ENCODE measurements at places on chromosomes 13 and 19.

- no peak for DNase-seq
These were observed 1377.2 kb upstream of the MIR17HG start for GRCh38 chr13:89970353-89970709.

GRCh38 chr13:46134494-46134893 is 29.7 kb upstream of the CPB2 start:
- no peak for DNase-seq

DNA sequence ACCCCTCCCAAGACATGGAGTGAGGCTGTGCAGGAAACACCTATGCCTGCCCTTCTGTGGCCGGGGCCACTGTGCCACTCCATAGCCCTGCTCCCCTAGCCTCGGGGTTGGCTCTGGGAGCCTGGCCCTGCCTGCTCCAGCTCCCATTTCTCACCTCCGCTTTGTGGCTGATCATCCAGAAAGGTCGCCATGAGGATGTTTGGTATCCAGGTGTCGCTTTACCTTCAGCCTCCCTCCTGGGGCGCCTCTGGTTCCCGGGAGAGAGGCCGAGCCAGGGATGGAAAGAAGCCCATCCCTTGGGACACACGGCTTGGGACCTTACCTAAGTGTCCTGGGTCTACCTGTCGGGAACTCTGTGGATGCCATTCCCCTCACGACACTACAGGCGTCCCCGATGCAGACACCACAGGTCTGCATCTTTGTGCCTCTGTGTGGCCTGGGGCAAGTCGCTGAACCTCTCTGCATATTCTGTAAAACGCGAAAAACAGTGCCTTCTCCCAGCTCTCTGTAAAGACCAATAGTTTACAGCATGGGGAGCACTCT is 3.4 kb upstream of the MCF2L start:
- no peak for DNase-seq

DNA sequence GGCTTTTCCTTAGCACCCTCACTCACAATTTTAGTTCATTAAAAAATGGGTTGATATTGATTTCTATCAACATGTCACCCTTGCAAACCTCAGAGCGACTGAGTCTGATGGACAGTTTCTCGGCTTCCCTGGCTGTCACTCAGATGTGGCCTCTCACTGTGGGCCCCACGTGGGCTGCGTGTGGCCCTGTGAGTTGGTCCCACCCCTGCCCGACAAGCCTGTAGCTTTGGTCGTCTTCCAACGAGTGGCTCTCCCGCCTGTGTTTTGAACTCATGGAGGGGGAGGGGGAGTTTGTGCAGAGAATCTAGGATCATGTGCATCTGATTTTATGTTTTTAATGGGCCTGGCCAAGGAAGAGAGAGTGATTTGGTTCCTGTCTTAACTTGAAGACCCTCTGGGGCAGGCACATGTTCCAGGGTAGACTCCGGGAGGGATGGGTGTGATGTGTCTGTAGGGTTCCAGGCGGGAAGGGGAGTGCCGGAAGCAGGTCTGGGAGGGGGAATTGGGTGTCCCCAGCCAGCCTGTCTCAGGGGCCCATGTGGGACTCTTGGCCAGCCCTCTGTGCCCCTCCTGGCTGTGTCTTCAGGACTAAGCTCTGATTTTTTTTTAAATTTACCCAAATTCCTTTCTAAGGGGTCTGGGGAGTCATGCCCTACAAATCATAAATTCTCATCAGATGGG is 18.9 kb downstream of the ATP11A start:
- no peak for DNase-seq

DNA sequence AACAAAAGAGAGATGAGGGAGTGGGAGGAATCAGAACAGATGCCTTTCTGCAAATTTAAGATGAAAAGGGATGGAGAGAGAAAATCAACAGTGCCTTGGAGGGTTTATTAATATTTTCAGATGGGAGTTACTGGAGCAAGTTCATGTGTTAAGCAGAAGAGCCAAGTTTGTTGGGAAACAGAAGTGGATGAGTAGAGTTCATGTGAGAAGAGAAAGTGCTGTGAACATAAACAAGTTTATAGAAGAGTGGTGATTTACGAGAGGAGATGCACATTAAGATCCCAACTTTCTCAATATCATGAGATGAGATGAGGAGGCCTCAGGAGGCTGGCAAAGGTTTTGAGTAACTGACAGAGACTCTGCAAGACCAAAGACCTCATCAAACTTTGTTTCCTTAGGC is 274.1 kb upstream of the HTR2A start:
- DNase-seq, result no peak

DNA sequence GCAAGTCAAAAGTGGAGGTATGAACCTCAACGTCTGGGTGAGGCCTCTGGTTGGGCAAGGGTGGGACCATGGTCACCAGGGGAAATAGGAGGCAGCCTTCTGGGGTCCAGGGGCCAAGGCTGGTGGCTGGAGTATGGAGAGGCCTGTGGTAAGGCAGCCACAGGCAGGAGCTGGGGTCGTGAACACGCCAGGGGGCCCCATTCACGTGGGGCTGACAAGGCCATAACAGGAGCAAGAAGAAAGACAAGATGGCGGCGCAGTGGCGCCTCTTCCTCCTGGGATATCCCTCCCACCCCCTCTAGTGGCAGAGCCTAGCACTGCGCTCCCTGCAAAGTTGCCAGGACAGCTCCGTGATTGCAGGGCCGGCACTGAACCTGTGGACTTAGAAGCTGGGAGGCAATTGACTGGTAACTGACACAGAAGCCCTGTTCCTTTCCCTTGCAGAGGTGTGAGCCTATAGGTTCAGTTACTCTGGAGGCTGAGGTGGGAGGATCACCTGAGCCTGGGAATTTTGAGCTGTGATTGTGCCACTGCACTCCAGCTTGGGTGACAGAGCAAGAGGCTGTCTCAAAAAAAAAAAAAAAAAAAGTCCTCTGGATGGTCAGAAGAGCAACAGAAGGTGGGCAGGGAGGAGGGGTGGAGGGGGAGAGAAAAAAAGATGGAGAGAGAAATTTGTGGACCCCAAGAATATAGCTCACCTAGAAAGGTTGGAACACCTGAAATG is 19.7 kb upstream of the EDDM13 start:
- peak; percentile 66 for DNase-seq

GRCh38 chr13:47673009-47673850 is 327.8 kb downstream of the SUCLA2 start:
- no peak for DNase-seq

DNA sequence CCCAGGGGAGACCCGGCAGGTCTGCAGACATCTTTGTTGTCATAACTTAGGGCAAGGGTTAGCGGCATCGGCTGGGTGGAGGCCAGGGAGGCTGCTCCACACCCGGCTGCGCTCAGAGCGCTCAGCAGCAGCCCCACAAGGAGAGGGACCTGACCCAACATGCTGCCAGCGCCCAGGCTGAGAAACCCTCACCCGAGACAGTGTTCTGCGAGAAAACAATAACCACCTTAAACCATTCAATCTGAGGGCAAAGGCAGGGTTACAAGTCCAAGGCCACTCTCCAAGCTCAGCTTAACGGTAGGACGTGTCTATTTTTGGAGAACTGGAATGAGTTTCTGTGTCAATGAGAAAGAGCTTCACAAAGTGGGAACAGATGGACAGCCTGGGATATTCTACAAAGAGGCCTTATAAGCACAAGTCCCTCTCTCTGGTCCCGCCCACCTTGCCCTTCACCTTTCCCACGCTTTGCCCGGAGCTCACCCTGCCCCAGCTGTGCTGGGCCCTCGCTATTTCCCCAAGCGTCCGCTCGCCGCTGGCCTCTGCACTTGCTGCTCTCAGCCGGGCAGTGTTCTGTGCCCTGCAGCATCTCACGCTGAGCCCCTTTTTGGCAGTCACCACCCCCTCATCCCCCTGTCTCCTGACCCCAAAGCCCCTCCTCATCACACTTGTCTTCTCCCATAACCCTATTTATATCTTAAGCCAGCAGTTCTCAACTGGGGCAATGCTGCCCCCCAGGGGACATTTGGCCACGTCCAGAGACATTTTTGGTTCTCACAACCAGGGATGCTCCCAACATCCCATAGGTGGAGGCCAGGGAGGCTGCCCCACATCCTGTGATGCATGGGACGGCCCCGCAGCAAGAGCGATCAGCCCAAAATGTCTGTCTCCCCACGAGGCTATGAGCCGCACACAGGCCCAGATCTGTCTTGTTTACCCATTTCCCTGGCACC is 17.6 kb downstream of the PPP1R12C start:
- no peak for DNase-seq

- no peak for DNase-seq
These were observed 22.0 kb downstream of the CEACAM16 start for GRCh38 chr19:44720945-44721344.

DNA sequence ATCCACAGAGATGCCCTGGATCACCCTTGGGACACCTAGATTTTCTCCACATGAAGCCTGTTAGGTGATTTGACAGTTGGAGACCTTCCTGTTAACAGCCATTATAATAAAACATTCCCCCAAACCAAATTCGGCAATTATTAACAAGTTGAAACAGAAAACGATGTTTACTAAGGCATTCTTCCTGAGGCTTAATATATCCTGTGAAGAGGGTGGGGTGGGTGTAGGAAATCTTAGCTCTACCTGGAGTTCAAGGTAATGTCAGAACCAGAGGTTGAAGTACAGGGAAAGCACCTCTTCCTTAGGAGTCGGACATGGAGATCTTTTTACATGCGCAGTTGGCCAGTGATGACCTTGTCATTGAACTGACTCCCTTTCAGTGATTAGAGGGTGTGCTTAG is 143.0 kb downstream of the FGF9 start:
- no peak for DNase-seq

GRCh38 chr19:40827386-40828247 is 22.6 kb downstream of the CYP2A6 start:
- no peak for DNase-seq

DNA sequence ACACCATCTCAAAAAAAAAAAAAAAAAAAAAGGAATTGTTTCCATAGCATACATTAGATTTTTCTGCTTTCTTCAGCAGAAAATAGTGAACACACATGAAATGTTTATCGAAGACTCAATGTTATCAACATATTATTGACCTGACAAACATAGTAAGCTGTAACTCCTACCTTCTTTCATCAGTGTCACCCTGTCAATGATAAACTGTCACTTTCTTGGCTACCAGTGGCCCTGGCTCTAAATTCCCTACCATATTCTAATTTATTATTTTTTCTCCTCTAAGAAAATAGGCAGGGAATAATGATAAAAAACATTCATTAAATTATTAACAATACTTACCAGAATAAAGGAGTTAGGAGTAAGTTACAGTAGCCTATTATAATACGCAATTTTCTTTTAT is 127.3 kb upstream of the KLHL1 start:
- DNase-seq, result no peak

DNA sequence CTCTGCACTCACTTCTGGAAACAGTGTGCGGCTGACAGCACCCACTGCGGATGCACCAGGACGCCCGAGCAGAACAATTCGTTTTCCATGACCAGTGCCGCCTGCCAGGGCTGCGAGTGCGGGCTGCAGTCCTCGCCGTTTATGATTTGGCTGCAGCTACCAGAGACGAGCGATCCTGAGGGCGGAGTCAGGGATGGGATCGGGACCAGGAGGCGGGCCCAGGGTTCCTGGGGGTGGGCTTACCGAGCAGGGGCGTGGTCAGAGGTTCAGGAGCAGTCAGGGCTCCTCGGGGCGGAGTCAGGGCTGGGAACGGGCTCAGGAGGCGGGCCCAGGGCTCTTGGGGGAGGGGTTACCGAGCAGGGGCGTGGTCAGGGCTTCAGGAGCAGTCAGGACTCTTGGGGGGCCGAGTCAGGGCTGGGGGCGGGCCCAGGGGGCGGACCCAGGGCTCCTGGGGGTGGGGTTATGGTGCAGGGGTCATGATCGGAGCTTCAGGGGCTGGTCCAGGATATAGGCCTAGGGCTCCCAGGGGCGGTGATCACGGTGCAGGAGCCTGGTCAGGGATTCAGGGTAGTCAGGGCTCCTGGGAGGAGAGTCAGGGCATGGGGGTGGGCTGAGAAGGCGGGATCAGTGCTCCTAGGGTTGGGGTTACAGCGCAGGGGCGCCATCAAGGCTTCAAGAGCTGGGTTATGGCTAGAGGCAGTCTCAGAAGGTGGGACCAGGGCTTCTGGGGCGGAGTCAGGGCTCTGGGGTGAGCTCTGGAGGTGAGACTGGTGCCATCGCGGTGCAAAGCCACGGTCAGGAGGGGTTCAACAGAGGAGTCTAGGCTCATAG is 1.7 kb downstream of the KLK4 start:
- peak; percentile 88 for DNase-seq

GRCh38 chr19:47111006-47111621 is 2.5 kb downstream of the ZC3H4 start:
- no peak for DNase-seq

- DNase-seq, result peak; percentile 79
These were observed 868 bp upstream of the EGLN2 start for GRCh38 chr19:40797963-40798682.

Data from GM10248 (cell line).